ENCODE measurements at places on chromosomes 1 and 21. TPM values are rescaled to one million over a fixed set of nuclear protein-coding genes. Genes with fewer than 3 reads are reported as not detected.

GRCh38 chr1:53130878-53131589 is 11.4 kb downstream of the SLC1A7 start:
- no peak overlapping the region for H3K4me3 ChIP-seq
- peak overlapping the region; percentile 92 for H3K27ac ChIP-seq
- no peaks in the 10 kb centered on the region for H3K36me3 ChIP-seq
- H3K4me1 ChIP-seq, result no peaks in the 10 kb centered on the region

SLC35F3 gene
- polyA plus RNA-seq, result 0.07 TPM

GRCh38 chr1:81034291-81034690 is 766.4 kb upstream of the ADGRL2 start:
- no peaks in the 10 kb centered on the region for H3K36me3 ChIP-seq
- no peak overlapping the region for H3K4me3 ChIP-seq
- H3K27me3 ChIP-seq, result no peaks in the 10 kb centered on the region
- DNase-seq, result no peak
- no peak overlapping the region for H3K27ac ChIP-seq

KPRP gene
- not detected for polyA plus RNA-seq

DNA sequence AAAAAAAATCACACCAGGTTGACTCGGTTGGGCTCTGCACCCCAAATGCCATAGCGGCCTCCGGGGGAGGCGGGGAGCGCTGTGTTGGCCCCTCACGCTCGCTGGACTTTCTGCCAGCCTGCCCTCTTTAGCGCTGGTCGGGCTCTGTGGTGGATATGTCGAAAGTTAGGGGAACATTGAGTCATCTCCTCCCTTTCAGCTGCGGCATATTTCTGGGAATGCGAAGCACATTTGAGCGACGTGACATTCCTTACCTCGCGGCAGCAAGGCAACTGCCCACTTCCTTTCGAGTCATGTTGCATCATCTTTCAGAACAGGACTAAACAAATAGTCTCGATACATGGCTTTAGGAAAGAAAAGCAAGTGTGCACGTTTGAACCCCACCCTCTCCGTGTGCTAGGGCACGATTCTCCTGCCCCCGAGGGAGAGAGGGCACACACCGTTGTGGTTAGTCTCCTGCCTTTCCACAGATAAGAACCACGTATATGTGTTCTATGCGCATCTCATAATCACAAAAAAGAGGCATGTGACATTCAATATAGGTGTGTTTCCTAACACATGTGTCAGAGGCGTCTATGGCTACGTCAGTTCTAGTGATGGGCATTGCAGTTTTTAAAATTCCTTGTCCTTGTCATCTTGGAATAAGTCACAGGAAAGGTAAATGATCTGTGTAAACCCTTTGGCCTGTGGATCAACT is 105.9 kb upstream of the SLC45A1 start:
- H3K36me3 ChIP-seq, result no peaks in the 10 kb centered on the region
- H3K27ac ChIP-seq, result no peak overlapping the region
- no peaks in the 10 kb centered on the region for H3K4me1 ChIP-seq
- H3K27me3 ChIP-seq, result no peaks in the 10 kb centered on the region
- H3K4me3 ChIP-seq, result no peak overlapping the region
- peak; percentile 73 for DNase-seq

LRRC53 gene
- not detected for polyA plus RNA-seq

GRCh38 chr1:212721388-212722247 is 22.0 kb upstream of the BATF3 start:
- no peak overlapping the region for H3K27ac ChIP-seq
- H3K36me3 ChIP-seq, result no peaks in the 10 kb centered on the region
- no peaks in the 10 kb centered on the region for H3K4me1 ChIP-seq
- no peak for DNase-seq

- H3K27me3 ChIP-seq, result no peaks in the 10 kb centered on the region
- H3K4me3 ChIP-seq, result no peak overlapping the region
- DNase-seq, result no peak
- H3K27ac ChIP-seq, result no peak overlapping the region
- H3K4me1 ChIP-seq, result peaks cover 25% of the 10 kb centered on the region
Measured at GRCh38 chr1:192521734-192522133, 53.8 kb upstream of the RGS1 start.

DNA sequence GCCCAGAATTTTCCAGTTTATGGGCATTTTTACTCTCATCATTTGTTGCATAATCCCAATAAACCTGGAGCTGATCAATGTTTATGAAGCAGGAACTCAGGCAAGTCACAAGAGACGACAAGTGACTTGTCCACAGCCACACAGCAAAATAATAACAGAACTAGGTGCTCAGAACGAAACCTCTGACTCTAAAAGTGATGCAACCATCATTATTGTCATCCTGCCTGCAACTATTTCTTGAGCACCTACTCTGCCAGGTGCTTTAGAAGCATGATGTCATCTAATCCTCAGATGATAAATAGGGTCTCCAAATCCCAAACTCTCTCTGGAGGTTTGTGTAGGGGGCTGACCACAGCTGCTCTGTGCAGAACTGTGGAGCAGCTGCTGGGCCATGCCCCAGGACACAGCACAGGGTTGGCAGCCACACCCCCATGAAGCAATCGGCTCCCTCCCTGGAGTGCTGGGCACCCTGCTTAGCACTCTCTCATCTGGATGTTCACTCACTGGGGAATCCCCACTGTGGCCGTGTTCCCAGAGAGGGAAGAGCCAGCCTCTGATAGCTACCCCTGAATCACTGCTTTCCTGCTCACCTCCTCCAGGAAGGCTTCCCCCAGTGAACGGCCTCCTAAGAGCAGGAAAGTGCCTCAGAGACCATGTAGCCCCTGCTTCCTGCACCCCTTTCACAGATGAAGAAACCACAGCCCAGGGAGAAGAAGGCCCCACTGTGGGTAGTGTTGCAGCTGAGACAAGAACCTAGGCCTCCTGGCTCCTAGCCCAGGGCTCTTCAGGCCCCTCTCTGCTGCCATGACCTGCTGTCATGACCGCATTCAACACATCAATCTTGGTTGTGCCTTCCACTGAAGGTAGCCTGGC is 2.1 kb downstream of the TTC22 start:
- H3K4me3 ChIP-seq, result no peak overlapping the region
- no peaks in the 10 kb centered on the region for H3K36me3 ChIP-seq
- peaks cover 17% of the 10 kb centered on the region for H3K4me1 ChIP-seq

- DNase-seq, result no peak
- H3K36me3 ChIP-seq, result no peaks in the 10 kb centered on the region
- H3K4me3 ChIP-seq, result no peak overlapping the region
- H3K4me1 ChIP-seq, result peaks cover 11% of the 10 kb centered on the region
Measured at GRCh38 chr1:46539972-46540371, 11.5 kb downstream of the KNCN start.

NECTIN4 gene
- 2.8 TPM for polyA plus RNA-seq

- no peaks in the 10 kb centered on the region for H3K36me3 ChIP-seq
- H3K4me3 ChIP-seq, result no peak overlapping the region
- no peaks in the 10 kb centered on the region for H3K27me3 ChIP-seq
- no peaks in the 10 kb centered on the region for H3K4me1 ChIP-seq
Measured at GRCh38 chr21:18725653-18726052, 322.1 kb upstream of the TMPRSS15 start.

Data from sigmoid colon (tissue), 7 donors.